ENCODE measurements at places on chromosomes 5 and 9.

GRCh38 chr5:141843156-141843927 lies 34.9 kb downstream of the PCDH1 start:
- DNase-seq = no peak

GRCh38 chr5:106906199-106906598 lies 764.5 kb downstream of the EFNA5 start:
- no peak for DNase-seq

- DNase-seq = no peak
These were observed 218.0 kb upstream of the PCSK5 start for GRCh38 chr9:75672478-75672877.

DNA sequence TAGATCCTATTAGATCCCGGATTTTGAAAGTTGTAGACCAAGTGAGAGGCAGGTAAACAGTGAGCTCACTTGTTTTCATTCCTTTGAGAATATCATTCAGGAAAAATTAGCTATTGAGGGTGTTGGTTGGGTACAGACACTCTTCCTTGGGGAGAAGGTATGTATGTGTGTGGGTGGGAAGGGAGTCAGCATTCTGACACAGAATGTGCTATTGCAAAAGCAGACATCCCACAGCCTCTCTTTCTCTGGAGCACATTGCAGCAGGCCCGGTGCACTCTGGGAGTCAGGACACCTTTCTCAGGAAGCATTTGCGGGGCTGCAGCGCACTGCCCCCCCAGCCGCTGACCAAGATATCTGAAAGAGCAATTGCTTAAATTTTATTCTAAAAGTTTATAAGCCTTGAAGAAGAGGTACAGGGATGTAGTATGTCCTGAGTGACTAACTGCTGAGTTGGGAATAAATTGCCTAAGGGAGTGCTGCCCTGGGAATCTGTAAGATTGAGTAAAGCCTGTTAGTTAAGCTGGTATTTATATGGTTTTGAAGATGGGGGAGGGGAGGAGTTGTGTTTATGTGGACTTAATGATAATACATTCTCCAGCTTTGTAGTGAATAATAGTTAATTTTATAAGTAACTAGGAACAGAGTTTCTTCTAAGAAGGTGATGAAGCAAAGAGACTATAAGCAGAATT lies 5.2 kb downstream of the TNFAIP8 start:
- DNase-seq = no peak

DNA sequence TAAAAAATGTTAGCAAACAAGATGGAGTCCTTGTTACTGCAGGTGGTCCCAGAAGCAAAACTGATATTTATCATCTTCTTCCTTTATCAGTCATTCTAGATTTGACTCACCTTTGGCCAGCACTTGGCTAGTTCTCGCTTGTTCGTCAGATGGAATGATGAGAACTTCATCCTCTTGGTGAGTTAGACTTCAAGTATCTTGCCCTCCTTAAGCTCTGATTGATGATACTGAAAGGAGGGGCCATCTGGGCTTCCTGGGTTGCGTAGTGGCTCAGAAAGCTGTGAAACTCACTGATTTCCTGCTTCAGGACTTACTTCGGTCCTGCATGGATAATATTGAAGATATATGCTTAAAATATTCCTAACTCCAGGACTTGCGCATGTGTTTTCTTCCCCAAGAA lies 1248.2 kb upstream of the CDH9 start:
- DNase-seq = no peak

- DNase-seq = no peak
These were observed 435.1 kb upstream of the CDH9 start for GRCh38 chr5:27473307-27474046.

DNA sequence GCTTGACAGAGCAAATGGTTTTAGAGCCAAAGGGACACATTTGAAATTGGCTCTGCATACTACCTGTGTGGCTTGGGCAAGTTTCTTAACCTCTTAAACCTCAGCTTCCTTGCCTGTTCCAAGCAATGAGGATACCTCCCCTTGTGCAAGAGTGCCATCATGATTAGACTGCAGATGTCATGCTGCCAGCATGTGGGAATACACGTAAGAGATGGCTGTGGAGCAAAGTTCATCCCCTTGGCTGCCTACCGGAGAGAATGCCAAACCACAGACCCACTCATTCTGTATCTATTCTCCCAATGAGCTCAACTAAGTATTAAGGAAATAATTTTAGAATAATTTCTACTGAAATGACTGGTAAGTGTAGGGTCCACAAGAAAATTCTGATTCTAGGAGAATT lies 101.3 kb downstream of the WDR41 start:
- no peak for DNase-seq

- DNase-seq = no peak
These were observed 160.9 kb downstream of the CETN3 start for GRCh38 chr5:90248640-90249039.

- no peak for DNase-seq
These were observed 99.5 kb upstream of the FTMT start for GRCh38 chr5:121752149-121752548.

DNA sequence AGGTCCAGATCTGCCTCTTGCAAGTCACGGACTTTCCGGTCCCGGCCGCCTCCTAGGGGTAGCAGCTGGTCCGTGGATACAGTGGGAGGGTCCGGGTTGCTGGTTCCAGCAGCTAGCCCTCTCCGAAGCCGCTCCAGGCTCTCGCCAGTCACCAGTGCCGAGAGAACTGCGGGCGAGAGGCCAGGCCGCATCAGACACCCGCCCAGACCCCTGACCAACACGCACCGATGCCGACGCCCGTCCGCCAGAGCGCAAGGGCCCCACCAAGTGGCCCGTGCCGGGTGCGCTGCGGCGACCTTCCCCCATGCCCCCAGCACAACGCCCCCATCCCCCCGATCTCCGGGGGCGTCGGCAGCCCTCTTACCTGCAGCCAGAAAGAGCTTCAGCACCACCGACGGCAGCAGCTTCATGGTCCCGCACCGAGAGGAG lies 470 bp downstream of the HBEGF start:
- DNase-seq = no peak

DNA sequence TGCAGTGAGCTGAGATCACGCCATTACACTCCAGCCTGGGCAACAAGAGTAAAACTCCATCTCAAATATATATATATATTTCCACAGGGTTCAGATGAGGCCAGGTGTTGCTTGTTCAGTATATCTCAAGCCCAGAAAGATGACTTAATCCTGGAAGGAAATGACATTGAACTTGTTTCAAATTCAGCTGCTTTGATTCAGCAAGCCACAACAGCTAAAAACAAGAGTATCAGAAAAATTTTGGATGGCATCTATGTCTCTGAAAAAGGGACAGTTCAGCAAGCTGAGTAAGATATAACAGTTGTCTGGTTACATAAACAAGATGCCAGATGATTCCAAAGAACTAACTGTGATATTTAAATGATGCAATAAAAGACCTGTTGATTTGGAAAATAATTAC lies 352.0 kb downstream of the KCTD16 start:
- no peak for DNase-seq

DNA sequence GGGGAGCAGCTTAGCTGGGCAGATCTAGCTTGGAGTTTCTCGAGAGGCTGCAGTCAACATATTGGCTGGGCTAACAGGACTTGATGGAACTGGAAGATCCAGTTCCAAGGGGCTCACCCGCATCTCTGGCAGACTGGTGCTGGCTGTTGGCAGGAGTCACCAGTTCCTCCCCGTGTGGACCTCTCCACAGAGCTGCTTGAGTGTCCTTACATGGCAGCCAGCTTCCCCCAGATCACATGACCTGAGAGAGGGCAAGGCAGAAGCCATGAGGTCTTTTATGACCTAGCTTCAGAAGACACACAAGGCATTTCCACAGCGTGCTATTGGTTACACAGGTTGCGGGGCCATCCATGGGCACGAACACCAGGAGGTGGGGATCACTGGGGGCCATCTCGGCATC lies 26.4 kb upstream of the RXRA start:
- no peak for DNase-seq

DNA sequence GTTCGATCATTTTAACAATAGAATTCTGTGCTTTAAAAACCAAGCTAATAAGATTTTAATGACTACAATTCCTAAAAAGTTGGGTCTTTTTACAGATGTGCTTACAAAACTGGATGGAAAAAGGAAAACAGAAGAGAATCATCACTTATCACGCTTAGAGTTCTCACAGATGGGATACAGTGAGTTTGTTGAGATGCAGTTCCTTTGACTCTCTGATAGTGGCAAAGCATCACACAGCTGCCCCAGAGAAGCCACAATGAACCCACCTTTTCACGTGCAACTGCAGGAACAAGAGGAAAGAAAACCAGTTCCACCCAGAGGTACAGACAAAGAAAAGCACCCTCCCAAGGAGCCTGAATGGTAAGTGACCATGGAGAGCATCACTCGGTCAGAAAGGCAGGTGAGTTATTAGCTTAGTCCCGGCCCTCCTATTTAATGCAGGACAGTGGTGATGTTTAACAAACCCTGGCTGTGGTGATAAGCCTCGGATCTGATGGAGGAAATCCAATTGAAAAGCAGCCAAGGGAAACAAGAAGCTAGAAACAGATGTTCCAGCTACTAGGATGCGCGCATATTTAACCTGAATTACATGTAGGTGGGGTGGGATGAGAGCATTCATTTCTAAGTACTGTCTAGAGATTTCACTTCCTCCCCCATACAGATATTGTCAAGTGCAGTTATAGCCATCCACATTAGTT lies 167.7 kb downstream of the TARS1 start:
- no peak for DNase-seq

- DNase-seq = no peak
These were observed 143.8 kb upstream of the KLF4 start for GRCh38 chr9:107633406-107633805.

DNA sequence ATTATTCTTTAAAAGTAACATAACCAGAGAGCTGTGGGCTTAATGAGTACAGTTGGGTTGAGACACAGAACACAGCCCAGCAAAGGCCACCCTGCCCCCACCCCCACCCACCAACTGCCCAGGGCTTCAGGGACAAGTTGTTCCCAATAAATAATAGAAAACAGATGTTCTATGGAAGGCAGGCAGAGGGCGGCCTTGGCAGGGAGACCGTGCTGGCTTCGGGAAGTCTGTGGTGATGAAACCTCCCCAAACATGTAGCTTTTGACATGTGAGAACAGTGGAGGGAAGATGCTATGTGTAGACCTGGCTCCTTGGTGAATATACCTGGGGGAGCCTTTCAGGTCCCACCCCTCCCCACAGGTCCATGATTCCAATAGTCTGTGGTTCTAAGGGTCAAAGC lies 10.0 kb downstream of the TRAF1 start:
- no peak for DNase-seq

DNA sequence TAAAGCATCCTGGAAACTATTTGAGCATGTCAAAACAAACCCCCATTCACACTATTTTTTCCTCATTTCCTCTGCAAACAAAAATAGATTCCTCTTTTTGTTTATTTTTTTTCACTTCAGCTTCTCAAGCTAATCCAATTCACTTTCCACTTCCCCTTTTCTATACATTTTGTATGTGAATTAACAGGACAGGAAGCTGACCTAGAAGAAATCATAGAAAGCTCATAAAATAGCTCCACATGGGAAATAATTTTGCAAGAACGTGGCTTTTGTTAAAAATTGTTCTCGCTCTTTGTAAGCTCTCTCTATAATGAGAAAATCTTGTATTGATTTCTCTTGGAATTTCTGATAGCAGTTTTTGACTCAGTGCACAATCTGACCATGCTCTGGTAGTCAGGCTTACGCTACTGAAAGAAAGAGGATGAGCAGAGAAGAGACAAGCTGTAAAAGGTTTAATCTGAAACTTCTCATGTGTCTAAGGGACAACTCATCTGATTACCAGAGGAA lies 215.8 kb downstream of the ADAMTS12 start:
- no peak for DNase-seq

DNA sequence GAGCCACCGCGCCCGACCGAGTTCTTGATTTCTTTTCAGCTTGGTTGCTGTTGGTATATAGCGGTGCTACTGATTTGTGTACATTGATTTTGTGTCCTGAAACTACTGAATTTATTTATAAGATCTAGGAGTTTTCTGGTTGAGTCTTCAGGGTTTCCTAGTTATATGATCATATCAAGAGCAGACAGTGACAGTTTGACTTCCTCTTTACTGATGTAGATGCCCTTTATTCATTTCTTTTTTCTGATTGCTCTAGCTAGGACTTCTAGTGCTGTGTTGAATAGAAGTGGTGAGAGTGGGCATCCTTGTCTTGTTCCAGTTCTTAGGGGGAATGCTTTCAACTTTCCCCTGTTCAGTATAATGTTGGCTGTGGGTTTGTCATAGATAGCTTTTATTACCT lies 17.4 kb upstream of the LRRC19 start:
- DNase-seq = no peak

GRCh38 chr9:92308893-92309292 lies 15.4 kb upstream of the IARS1 start:
- DNase-seq = no peak

DNA sequence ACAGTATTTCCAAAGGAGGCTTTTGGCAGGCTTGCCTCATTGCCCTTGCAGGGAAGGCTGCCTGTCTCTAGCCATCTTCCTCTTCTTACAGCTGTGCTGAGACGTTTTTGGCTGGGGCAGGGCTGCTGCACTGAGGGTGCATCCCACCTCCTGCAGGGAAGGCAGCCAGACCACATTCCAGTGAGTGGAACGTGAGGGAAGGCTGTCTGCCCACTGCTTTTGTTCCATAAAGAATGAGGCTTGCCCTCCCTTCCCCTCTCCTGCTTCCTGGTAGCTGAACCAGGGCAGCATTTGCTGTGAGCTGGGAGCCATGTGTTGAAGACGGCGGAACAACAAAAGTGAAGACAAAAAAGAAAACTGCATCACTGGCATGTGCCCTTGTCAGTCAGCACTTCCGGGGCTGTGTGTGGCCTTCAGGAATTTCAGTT lies 16.8 kb downstream of the MGAT1 start:
- DNase-seq = no peak

GRCh38 chr5:62828742-62829603 lies 250.4 kb downstream of the LRRC70 start:
- DNase-seq = no peak

- no peak for DNase-seq
These were observed 593.8 kb downstream of the CDK5RAP2 start for GRCh38 chr9:119986205-119986604.

GRCh38 chr9:34227445-34227844 lies 48.6 kb downstream of the UBAP1 start:
- DNase-seq = no peak

DNA sequence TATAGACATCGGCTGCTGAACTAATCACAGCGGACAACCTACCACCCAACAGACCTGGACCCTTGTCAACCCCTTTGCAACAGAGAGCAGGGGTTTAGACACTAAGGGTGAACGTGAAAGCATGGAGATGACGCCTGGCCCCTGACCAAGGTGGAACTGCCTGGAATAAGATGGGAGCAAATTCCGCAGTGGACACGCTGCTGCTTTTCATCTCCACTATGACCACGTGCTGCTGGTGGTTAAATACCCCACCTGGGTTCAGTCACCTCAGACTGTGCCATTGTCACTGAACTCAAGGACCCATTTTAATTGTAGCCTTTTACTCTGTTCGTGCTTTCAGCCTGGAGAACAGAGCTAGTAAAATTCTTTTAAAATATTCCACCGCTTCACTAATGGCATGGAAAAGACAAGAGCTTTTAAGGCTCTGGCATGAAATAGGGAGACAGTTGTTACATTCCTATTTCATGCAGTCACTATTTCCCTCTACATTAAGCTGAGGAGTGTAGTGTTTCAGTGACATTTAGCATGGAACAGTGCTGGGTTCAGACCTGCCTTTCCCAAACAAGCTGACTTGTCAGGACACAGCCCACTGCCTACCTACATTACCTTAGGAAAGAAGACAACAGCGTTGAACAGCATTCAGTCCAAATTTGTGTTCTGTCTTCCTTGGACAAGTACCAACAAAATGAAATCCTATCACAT lies 96.8 kb downstream of the ANKRD18B start:
- DNase-seq = no peak

- no peak for DNase-seq
These were observed 31.2 kb downstream of the CDK7 start for GRCh38 chr5:69265931-69266330.

GRCh38 chr5:131538177-131538593 lies 96.8 kb downstream of the RAPGEF6 start:
- DNase-seq = no peak
